NCI-H2107 (cell line): ENCODE measurements at places on chromosomes 6 and 20.

- peak; percentile 12 for DNase-seq
Observed at GRCh38 chr6:106103728-106104109, 17.6 kb downstream of the PRDM1 start.

DNA sequence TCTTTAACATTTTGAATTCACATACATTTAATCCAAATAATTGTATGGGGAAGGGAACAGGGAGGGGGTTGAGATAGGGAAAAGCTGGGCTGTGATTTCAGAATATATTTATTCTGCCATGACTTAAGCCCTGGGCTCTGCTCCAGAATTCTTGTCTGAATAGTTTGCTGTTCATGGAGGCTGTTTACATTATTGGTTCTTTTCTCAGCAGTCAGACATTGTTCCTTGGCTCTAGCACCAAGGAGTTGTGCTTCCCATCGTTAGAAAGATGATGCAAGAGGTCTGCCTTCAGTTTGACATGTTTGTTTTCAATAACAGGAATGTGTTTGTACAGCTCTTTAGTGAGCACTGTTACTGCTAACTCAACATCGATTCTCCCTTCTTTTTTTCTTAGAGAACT is 198.8 kb upstream of the CDYL start:
- no peak for DNase-seq

DNA sequence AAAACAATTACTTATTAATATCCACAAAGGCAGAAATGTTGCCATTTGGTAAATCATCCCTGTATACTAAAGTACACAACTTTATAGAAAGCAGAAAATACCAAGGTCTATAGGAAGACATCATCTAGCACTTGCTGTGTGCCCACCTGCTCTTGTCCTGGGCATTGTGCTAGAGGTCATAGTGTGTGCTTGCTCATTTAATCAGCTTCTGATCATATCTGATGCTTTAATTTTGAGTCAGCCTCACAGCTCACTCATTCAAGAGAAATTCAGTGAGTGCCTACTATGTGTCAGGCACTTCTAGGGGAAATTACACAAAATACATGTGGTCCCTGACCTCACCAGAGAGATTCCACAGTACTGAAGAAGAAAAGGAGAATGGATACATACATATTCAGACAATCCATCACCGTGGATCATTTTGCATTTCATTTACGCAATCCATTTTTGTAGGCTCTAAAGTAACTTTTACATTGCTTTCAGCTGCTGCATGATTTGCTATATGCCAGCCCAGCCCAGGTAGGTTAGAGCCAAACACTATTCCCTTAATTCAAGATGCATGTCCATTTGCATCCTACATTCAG is 167.9 kb upstream of the MCHR2 start:
- no peak for DNase-seq

DNA sequence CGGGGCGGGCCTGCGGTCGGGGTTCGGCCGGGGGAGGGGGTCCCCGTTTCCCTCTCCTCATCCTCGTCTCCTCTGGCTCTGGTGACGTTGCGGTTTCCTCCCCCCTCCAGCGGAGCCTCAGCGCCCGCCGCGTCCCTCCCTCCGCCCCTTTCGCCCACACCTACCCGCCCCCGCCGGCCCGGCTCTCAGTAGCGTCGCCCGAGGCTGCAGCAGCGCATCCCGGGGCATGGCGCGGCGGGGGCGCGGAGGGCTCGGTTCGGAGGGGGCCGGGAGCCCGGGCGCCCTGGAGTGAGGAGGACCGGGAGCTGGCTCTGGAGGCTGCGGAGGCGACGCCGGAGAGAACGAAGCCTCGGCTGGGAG is at the start of gene DSE:
Gene DSE (plus strand): TSS at position 188 of the 360 bp plus-strand sequence. CDS start 28,304 bp downstream, outside the sequence.
- DNase-seq = peak; percentile 12

DNA sequence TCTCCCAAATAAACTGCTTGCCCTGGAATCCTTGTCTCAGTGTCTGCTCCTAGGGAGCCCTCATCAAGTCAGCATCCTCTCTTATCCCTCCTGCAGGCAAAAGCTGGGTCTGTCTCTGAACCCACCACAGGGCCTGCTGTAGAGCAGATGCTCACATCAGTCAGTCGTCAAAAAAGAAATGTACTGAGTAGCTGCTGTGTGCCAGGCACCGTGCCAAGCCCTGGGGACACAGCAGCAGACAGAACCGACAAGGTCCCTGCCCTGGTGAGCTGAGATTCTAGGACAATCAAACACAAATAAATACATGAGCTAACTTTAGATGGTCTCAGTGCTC is 68.5 kb downstream of the EYA2 start:
- DNase-seq = no peak

DNA sequence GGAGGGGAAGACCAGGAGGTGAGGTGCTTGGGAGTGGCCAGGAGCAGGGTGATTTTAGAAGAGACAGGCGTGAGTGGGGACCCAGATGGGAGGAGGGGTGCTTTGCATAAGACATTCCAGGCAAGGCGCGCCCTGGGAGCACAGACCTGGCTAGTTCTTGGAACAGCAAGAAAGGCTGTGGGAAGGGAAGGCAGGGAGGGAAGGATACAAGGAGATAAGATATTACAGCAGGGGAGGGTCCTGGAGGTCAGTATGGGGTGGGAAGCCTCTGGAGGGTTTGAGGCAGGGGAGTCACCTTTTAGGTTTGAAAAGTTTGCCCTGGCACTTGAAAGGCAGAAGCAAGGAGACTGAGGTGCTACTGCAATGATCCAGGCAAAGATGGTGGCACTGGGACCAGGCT is 111.8 kb downstream of the ZDHHC14 start:
- DNase-seq = no peak
